ENCODE measurements at places on chromosomes 2 and 18. TPM values are rescaled to one million over a fixed set of nuclear protein-coding genes. Genes with fewer than 3 reads are reported as not detected.

The IL36G gene
- not detected for total RNA-seq

The SPEG gene
- 455 TPM for total RNA-seq

DNA sequence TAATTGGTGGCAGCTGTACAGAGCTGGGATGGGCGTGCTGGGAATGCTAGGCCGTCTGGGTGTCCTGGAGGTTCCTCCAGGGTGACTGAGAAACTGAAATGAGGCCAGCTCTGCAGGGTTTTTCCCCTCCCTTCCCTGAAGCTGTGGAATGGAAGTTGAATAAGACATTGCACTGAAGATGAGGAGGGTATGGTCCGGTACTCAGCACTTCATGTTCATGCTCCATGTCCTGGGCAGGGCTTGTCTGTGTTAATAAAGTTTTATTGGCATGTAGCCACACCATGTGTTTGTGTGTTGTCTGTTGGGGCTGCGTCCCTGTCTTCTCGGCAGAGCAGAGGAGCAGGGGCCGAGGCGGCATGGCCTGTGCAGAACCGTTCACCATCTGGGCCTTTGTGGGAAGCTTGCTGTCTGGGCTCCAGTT is 154.0 kb downstream of the LDLRAD4 start:
- peaks cover 11% of the 10 kb centered on the region for H3K4me1 ChIP-seq
- H3K27me3 ChIP-seq, result no peaks in the 10 kb centered on the region
- no peak overlapping the region for H3K27ac ChIP-seq
- no peak overlapping the region for H3K4me3 ChIP-seq
- no peaks in the 10 kb centered on the region for H3K36me3 ChIP-seq
- DNase-seq, result no peak

DNA sequence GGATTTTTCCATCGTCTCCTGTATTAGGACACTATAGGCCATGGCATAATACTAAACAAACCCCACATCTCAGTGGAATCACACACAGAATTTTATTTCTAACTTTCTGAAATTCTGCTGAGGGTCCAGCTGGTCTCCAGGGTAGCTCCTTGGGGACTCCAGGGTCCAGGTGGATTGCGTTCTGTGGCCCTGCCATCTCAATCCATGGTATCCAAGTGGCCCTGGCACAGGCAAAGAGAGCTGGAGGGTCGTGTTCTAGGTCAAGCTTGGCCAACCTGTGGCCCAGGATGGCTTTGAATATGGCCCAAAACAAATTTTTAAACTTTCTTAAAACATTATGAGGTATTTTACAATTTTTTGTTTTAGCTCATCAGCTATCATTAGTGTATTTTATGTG is 134.6 kb downstream of the CTIF start:
- peaks cover 10% of the 10 kb centered on the region for H3K36me3 ChIP-seq
- H3K4me1 ChIP-seq, result peaks cover 23% of the 10 kb centered on the region
- no peak overlapping the region for H3K4me3 ChIP-seq
- no peak overlapping the region for H3K27ac ChIP-seq
- DNase-seq, result peak; percentile 0

- no peak for DNase-seq
- H3K4me1 ChIP-seq, result peaks cover 5% of the 10 kb centered on the region
- H3K36me3 ChIP-seq, result no peaks in the 10 kb centered on the region
Observed at GRCh38 chr2:69977906-69978482, 16.6 kb upstream of the ASPRV1 start.

DNA sequence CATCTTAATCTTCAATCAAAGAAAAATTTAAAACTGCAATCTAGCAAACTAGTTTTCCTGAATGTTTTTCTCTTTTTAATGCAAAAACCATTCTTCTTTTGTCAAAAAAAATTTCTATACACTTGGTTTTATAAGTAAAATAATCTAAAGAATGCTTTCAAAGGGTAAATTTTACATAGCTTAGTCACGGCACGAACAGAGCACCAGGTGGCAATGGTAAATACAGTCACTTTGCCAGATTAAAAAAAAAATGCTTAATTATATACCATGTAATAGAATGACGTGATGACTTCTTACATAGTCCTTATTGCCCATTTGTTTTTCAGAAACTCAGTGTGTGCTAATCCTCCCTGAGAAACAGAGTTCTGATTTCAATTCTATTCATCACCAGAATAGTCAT is 10.4 kb downstream of the FEZ2 start:
- DNase-seq, result no peak
- H3K27ac ChIP-seq, result no peak overlapping the region
- no peak overlapping the region for H3K4me3 ChIP-seq
- no peaks in the 10 kb centered on the region for H3K27me3 ChIP-seq

DNA sequence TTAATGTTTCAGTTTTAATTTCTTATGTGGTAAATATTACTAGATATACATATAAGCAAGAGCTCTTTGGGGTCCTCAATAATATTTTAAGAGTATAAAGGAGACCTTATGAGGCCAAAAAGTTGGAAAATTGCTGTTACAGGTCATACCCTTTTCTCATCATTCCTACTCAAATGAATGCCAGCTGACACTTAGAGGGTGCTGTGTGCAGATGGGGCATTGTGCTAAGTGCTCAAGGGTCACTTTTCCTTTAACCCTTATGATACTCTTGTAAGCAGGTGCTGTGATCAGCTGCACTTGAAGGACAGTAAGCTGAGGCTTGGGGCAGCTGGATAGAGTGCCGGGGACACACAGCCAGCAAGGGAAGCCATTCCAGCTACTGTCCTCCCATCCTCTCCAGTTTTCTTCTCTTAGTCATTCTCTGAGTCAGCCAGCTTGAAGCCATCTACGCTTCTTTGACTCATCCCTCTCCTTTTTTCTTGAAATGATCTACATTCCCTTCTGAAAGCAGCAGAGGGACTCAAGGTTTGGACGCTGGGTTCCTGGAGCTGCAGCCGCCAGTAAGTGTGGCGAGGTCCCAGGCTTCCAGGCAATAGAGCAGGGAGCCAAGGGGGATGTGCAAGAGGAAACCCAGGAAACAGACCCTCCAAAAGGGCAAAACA is 42.0 kb upstream of the CREB1 start:
- no peak for DNase-seq
- no peak overlapping the region for H3K27ac ChIP-seq
- H3K4me1 ChIP-seq, result peaks cover 8% of the 10 kb centered on the region
- H3K36me3 ChIP-seq, result no peaks in the 10 kb centered on the region
- no peak overlapping the region for H3K4me3 ChIP-seq

DNA sequence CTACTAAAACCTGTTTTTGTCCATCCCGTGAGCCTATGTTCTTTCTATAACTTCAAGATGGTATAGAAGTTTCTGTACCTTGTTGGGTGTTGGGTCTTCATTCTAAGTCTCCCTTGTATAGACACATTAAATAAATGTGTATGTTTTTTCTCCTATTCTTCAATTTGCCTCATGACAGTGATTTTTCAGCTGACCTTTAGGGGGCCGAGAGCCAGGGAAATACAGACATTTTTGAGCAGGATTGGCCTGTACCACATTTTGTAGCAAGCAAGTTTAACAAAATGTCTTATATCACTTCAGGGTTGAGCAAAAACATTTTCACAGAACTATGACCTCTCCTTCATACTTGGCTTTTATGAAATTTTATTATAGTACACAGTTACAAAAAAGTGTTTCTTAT is 495.4 kb upstream of the CDH7 start:
- no peak overlapping the region for H3K4me3 ChIP-seq
- H3K36me3 ChIP-seq, result no peaks in the 10 kb centered on the region
- no peaks in the 10 kb centered on the region for H3K27me3 ChIP-seq
- H3K4me1 ChIP-seq, result no peaks in the 10 kb centered on the region

DNA sequence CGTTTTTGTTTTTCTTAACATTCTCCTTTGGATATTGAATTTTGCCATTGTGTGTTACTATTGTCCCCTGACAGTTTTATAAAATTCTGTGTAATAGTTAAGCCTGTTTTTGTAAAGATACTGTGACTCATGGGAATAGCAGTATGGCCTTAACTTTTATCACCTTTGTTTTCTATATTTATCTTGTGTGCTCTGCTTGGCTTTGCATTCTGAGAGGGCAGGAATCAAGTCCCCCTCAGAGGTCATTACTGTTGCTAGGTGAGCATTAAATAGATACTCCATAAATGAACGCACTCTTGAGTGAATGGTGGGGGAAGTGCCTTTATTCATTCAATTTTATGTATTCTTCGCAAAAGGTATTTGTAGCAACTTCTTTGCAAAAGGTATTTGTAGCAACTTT is 160.0 kb downstream of the PHLPP1 start:
- no peak overlapping the region for H3K27ac ChIP-seq
- H3K27me3 ChIP-seq, result no peaks in the 10 kb centered on the region
- H3K4me3 ChIP-seq, result no peak overlapping the region
- H3K4me1 ChIP-seq, result peaks cover 25% of the 10 kb centered on the region
- no peak for DNase-seq
- no peaks in the 10 kb centered on the region for H3K36me3 ChIP-seq

DNA sequence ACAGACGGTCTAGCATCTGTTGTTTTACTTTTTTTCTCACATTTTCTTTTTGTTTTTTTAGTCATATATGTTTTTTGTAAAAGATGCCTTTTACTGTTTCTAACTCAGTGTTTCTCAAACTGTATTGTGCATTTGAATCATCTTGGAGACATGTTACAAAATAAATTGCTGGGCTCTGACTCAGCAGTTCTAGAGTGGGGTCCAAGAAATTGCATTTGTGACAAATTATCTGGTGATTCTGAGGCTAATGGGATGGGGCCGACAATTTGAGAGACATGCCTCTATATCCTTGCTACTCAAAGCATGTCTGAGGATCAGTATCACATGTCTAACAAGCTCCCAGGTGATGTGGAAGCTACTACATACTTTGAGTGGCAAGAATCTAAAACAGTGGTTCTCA is 478.8 kb downstream of the PLCL1 start:
- H3K36me3 ChIP-seq, result no peaks in the 10 kb centered on the region
- H3K4me1 ChIP-seq, result no peaks in the 10 kb centered on the region
- H3K27me3 ChIP-seq, result no peaks in the 10 kb centered on the region
- no peak overlapping the region for H3K4me3 ChIP-seq
- DNase-seq, result no peak

DNA sequence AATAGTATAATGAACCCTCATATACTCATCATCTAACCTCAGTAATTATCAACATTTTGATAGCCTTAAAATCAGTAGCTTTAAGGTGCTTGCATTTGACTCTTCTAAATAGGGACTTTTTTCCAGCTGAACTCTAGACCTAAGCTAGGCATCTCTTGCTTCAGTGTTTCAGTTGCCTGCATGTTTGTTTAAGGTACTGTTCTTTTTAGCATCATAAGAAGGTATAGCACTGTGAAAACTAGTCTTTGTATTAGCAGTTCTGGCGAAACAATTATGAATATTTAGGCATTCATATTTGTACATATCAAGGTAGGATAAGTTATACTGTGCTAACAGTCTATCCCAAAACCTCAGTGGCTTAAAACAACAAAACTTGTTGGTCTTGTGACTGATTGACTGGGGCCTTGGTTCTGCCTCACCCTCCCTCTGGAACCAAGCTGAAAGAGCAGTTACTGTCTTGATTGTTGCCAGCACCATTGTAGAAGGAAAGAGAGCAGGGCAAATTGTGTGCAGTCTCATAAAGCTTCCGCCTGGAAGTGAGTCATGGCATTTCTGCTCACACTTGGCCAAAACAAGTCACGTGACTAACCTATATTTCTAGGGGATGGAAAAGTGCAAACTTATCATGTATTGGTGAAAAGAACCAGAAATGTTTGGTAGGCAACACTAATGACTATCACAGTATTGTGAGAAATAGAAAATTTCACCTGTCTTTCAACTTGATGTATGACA is 24.3 kb downstream of the GALNT1 start:
- H3K4me1 ChIP-seq, result no peaks in the 10 kb centered on the region
- no peaks in the 10 kb centered on the region for H3K36me3 ChIP-seq
- H3K4me3 ChIP-seq, result no peak overlapping the region
- no peak for DNase-seq
- no peak overlapping the region for H3K27ac ChIP-seq
- H3K27me3 ChIP-seq, result no peaks in the 10 kb centered on the region

All from thoracic aorta (tissue), 2 donors.